A673 (cell line): ENCODE measurements at places on chromosomes 11 and 22. TPM values are rescaled to one million over a fixed set of nuclear protein-coding genes. Genes with fewer than 3 reads are reported as not detected.

- no peak for DNase-seq
These were observed 32.4 kb downstream of the NECTIN1 start for GRCh38 chr11:119696378-119697222.

- DNase-seq: no peak
These were observed 3.0 kb downstream of the RSPH14 start for GRCh38 chr22:23138584-23139435.

DNA sequence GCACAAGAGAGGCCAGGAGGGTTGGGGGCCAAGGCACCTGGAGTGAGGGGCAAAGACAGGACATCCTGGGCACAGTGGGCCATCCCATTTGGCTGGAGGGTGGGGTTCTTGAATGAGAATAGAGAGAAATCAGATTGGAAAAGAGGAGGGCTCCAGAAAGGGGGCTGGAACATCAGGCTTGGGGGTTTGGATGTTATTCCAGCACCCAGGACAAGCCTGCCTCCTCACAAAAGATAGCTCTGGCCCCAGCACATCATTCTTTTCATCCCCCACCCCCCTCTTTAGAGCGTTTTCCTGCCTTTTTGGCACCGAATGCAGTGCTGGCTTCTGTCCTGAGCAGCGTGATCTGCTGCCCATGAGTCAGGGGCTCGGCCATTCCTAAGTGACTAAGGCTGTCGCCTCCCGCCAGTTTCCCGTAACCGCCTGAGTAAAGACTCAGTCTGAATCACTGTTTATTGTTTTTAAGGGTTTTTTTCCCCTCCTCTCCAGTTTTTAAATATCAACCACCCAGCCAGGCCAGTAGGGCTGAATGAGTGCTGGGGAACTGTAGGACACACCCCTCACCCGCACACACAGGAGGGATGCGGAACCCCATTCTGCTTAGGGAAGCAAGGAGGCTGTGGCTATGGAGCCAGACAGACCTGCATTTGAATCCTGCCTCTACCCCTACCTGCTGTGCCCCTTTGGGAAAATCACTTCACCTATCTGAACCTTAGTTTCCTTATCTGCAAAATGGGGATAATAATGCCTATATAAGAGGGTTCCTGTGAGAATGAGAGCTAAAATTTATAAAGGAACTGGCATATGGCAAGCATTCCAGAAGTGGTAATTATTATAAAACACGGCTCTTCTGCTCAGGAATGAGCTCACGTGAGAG lies 32.4 kb upstream of the NAV2 start:
- DNase-seq: peak; percentile 7

DNA sequence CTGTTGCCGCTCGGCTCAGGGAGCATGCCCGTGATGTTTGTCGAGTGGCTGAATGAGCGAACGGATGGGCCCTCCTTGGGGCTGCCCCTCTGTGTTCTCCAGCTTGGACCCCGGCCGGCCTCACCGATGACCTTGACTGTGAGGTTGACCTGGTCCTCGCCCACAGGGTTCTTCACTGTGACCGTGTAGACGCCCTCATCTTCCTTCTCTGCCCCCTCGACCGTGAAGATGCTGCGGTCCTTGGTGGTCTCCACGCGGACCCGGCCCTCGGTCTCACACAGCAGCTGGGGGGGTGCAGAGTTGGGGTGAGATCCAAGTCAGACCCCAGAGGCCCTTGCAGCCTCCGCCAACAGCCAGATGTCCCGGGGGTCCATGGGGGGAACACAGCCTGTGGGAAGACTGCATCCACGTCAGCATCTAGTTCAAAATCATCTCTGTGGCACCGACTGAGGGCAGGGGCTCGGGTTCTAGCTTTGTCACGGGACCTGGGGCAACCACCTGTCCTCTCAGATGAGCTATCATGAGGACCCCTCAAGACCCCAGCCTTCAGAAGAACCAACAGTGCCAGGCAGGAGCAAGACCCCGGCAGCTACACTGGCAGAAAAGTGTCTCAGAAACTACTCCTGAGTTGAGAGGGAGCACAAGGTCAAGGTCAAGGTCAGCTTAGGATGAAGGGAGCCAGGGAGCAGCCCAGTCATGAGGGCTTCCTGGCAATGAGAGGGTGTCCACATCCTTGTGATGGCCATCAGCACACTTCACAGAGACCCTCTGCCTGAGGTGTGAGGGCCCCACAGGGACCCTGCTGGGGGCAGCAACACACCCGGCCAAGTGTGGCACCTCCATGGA lies 13.9 kb downstream of the MYBPC3 start:
- no peak for DNase-seq

DNA sequence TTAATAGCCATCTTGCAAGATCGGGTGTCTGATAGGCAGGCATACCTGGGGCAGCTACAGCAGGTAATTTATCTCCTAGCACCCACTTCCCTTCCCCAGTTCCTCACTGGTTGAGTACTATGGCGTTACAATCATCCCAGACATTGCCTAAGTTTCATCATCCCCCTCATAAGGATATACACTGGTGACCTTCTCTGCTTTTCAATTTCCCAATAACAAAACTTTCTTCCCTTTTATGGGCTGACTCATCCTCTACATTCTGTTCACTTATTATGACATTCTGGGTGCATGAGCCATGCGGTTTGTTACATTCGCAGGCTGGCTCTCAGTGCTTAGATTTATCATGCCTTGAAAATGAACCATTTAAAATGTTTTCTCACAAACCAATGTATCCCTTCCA lies 5.0 kb upstream of the MRPL11 start:
- no peak for DNase-seq

- no peak for DNase-seq
These were observed 36.4 kb downstream of the KCNJ4 start for GRCh38 chr22:38418589-38418988.

- no peak for DNase-seq
These were observed 5.1 kb downstream of the MYEOV start for GRCh38 chr11:69299023-69299461.

DNA sequence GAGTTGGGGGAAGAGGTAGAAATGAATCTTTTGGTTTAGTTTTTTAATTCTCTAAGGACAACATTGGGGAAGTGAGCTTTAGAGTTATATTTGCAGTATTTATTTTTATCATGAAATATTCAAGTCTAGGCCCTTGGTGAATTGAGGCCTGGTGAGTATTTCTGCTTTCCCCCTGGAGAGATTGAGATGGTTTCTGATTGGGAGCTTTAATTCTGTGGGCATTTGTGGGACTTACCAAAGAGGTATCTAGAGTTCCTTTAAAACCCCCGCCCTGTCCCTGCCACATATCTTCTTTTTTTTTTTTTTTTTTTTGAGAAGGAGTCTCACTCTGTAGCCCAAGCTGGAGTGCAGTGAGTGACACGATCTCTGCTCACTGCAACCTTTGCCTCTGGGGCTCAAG lies 9.6 kb downstream of the ACO2 start:
- no peak for DNase-seq

- no peak for DNase-seq
These were observed 37.9 kb upstream of the PRR5 start for GRCh38 chr22:44664149-44664548.

DNA sequence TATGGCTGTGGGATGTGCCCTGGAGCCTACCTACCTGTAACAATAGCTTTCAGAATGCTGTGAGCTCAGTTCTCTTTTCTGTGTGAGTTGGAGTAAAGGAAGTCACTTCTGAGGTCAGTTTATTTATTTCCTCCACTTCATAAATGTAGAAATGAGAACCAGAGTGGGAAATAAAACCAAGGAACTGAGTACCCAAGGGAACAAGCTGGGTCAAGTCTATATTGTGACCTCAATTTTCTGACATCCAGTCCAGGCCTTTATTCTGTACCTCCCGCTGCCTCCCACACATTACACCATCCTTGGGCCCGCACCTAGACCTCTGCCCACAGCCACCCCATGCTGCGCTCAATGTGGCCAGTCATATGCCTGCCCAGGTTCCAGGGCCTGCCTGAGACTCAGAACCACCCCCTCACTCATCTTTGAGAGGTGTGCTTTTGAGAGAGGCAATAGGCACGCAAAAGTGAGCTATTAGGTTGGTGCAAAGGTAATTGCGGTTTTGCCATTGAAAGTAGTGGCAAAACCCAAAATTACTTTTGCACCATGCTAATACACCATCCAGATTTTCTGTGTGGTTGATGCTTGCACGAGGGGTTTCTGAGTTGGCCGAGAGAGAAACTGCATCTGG lies 9.8 kb downstream of the MS4A6E start:
- DNase-seq: no peak

GRCh38 chr11:92269841-92270240 lies 45.2 kb downstream of the FAT3 start:
- no peak for DNase-seq

Gene SLC25A18
- total RNA-seq: 0.35 and 0.45 TPM in 2 replicates

Gene BBOX1
- not detected in 2 replicates for total RNA-seq

Gene TEX12
- 0.26 and 0.41 TPM in 2 replicates for total RNA-seq

Gene PLEKHA7
- 1.7 and 5.4 TPM in 2 replicates for total RNA-seq

Gene CYB5R2
- 6.2 and 6.9 TPM in 2 replicates for total RNA-seq
